ENCODE measurements at places on chromosomes 5 and 9.

DNA sequence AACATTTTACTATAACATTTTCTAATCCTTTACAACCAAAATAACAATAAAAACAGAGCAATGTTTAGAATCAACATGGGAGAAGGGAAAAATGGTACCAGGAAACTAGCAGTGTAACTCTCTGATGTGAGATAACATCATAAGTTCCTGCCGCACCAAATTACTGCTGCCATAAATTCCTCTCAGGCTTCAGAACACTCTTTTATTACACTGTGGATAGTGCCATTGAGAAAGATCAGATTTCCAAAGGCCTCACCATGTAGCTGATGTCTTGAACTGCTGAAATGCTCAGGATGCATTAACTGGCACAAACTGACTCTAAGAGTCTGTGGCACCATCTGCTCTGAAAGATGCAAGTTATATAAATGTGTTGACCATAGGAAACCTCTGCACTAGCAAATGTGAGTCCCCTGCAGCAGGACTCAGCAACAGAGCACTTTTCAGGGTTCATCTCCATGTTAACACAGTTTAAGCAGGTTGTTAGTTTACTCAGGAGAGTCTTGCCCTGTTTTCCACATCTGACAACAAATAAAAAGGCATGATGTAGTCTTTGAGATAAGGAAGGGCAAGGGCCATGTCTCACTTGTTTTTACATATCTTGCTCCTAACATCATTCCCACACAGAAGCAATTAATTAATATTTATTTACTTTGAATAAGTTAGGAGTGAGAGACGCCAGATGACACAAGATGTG is 218.1 kb downstream of the CETN3 start:
- DNase-seq: no peak

GRCh38 chr9:130745829-130746228 is 52.2 kb downstream of the EXOSC2 start:
- no peak for DNase-seq

DNA sequence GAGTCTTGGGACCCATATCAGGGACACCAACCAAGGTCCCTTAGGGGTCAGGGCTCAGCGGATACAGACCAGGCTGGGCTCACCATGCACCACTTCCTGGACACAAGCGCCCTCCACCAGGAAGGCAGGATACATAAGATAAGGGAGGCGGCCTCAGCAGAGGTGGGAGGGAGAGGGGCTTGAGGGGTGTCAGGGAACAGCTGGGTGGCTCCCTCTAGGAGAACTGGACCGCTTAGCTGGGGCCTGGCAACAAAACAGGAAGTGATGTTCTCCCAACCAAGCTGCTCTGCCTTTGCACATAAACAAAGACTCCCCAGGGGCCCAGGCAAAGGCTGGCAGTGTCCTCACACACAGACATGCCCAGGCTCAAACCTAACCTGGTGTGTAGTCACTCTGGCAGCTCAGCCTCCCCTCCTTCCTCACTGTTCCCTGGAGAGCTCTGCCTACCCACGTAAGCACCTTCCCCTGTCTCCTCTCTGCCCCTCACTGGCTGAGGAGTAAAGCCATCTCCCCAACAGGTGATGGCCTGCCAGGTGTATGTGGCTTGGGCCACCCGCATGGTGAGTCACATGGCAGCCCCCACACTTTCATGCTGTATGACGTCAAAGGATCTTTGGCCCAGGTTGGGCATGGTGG is 5.8 kb upstream of the BICD2 start:
- DNase-seq: peak; percentile 70

DNA sequence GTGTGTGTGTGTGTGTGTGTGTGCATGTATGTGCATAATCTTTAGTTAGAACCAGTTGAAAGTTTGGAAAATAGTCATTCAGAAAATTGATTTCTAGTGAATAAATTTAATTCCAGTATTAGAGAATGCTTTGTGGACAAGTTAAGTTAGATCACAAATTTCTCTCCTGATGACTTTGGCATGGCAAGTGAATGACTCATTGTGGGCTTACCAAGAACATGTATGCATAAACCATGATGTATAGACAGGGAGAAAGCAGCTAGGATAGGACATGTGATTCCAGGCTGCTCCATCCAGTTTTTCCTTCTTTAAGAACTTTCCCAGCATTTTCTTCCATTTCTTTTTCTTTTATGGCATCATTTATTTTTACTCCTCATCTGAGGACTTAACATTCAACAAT is 85.7 kb upstream of the SGCD start:
- DNase-seq: no peak

GRCh38 chr5:117455236-117456233 is 880.9 kb upstream of the SEMA6A start:
- no peak for DNase-seq

GRCh38 chr5:27020973-27021372 is 17.4 kb downstream of the CDH9 start:
- DNase-seq: peak; percentile 16

GRCh38 chr9:131539223-131539923 is 6.0 kb upstream of the PRRT1B start:
- no peak for DNase-seq

GRCh38 chr5:67493676-67494075 is 297.1 kb upstream of the CD180 start:
- peak; percentile 35 for DNase-seq

DNA sequence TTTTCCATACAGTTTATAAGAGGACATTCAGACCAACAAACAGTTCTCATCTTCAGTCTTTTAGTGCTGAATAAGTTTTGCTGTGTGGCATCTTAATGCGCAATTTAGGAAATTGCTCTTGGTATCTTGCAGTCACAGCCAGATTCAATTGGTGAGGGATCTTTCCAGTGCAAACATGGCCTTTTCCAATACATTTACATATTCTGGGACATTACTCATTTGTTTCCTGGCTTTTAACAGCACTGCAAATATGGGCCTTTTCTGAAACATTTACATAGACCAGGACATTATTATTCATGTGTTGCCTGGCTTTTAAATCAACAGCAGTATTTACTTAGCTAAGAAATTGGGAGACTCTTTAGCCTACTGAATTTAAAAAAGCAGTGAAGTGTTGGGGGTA is 22.7 kb downstream of the ANKRD33B start:
- DNase-seq: no peak
